ENCODE measurements at places on chromosomes 5 and 9. TPM values are rescaled to one million over a fixed set of nuclear protein-coding genes. Genes with fewer than 3 reads are reported as not detected.

BAAT gene
- total RNA-seq, result not detected

CDH9 gene
- total RNA-seq, result not detected

LIX1 gene
- total RNA-seq, result not detected

FOXD4 gene
- total RNA-seq, result not detected

PCDHA11 gene
- 0.11 TPM for total RNA-seq

MRPL50 gene
- 12.1 TPM for total RNA-seq

NCBP1 gene
- 23.0 TPM for total RNA-seq

AGGF1 gene
- total RNA-seq, result 12.0 TPM

CCDC69 gene
- total RNA-seq, result 10.9 TPM

S1PR3 gene
- total RNA-seq, result 9.3 TPM

ENTREP1 gene
- total RNA-seq, result 9.2 TPM

ZNG1E gene
- 59.5 TPM for total RNA-seq

SEMA5A gene
- 8.2 TPM for total RNA-seq

RNF183 gene
- not detected for total RNA-seq

CARD9 gene
- total RNA-seq, result 0.57 TPM

KCNV2 gene
- not detected for total RNA-seq

C9orf72 gene
- total RNA-seq, result 6.6 TPM

HOMER1 gene
- total RNA-seq, result 10.6 TPM

ITK gene
- 0.53 TPM for total RNA-seq

PCDHGB6 gene
- 1.4 TPM for total RNA-seq

PCSK5 gene
- total RNA-seq, result 17.0 TPM

IL9 gene
- not detected for total RNA-seq

PLCXD3 gene
- not detected for total RNA-seq

ANKRD20A1 gene
- 1.2 TPM for total RNA-seq

PCDHGA5 gene
- 0.38 TPM for total RNA-seq

PAEP gene
- total RNA-seq, result not detected

CRAT gene
- 46.9 TPM for total RNA-seq

PLEKHG4B gene
- total RNA-seq, result 0.12 TPM

CCNI2 gene
- total RNA-seq, result 0.19 TPM

IL33 gene
- total RNA-seq, result 6.5 TPM

SOX30 gene
- total RNA-seq, result not detected

SCGB3A2 gene
- not detected for total RNA-seq

MCTP1 gene
- 5.7 TPM for total RNA-seq

MLANA gene
- not detected for total RNA-seq

ACTBL2 gene
- total RNA-seq, result not detected

ROPN1L gene
- not detected for total RNA-seq

ENHO gene
- total RNA-seq, result not detected

ZNF618 gene
- 0.88 TPM for total RNA-seq

PCDHGC4 gene
- 2.3 TPM for total RNA-seq

PCDHGB3 gene
- total RNA-seq, result 2.7 TPM

KLF4 gene
- total RNA-seq, result 118 TPM

DNAJC25 gene
- 8.7 TPM for total RNA-seq

CER1 gene
- not detected for total RNA-seq

FBLL1 gene
- not detected for total RNA-seq

KCNIP1 gene
- total RNA-seq, result not detected

PALM2AKAP2 gene
- total RNA-seq, result 0.34 TPM

PCDHA1 gene
- not detected for total RNA-seq

ANKS6 gene
- total RNA-seq, result 21.7 TPM

ENTR1 gene
- 26.3 TPM for total RNA-seq

ENDOG gene
- total RNA-seq, result 36.7 TPM

PLAC8L1 gene
- not detected for total RNA-seq

PFDN1 gene
- total RNA-seq, result 57.2 TPM

FAM151B gene
- total RNA-seq, result 3.6 TPM

SLC36A3 gene
- not detected for total RNA-seq
